ENCODE measurements at places on chromosomes 5 and 9. TPM values are rescaled to one million over a fixed set of nuclear protein-coding genes. Genes with fewer than 3 reads are reported as not detected.

GRCh38 chr5:15366676-15367391, 133.1 kb upstream of the FBXL7 start:
- no peak for DNase-seq
- no peaks in the 10 kb centered on the region for H3K36me3 ChIP-seq
- no peaks in the 10 kb centered on the region for H3K27me3 ChIP-seq

- no peaks in the 10 kb centered on the region for H3K36me3 ChIP-seq
- no peak for DNase-seq
- peaks cover 61% of the 10 kb centered on the region for H3K4me1 ChIP-seq
- no peak overlapping the region for H3K4me3 ChIP-seq
- no peak overlapping the region for H3K27ac ChIP-seq
Measured at GRCh38 chr5:1311439-1312055, 16.7 kb upstream of the TERT start.

DNA sequence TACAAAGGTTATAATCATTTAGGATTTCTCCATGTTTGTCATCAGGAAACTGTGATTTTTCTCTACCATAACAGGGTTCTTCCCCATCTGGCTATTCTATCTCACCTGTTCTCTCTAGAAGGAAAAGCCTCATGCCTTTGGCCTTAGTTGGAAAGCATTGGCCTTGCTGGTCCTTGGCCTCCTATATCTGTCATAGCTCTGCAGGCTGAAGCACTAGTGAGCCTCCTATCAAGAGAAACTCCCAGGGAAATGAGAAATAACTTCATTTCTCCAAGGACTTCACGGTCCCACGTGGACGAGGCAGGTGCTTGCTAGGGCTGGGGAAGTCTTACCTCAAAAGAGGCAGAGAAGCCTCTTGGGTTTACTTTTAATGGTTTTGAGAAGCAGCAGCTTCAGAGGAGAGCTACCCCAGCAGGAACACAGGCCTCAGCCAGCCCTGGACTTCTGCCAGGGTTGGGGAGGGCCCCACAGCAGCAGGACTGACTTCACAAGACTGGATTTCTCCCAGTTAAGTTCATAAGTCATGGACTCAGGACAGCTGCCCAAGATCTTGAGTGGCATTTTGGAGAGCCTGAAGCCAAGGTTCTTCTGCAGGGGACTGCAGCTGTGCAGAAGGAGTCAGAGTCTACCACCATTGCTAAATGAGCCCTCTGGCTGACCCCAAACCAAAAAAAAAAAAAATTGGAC, 15.8 kb upstream of the PSAT1 start:
- no peak overlapping the region for H3K27ac ChIP-seq
- no peak for DNase-seq
- H3K27me3 ChIP-seq, result no peaks in the 10 kb centered on the region
- no peaks in the 10 kb centered on the region for H3K36me3 ChIP-seq
- H3K4me1 ChIP-seq, result peaks cover 3% of the 10 kb centered on the region
- no peak overlapping the region for H3K4me3 ChIP-seq

- no peaks in the 10 kb centered on the region for H3K27me3 ChIP-seq
- H3K4me1 ChIP-seq, result peaks cover 49% of the 10 kb centered on the region
- H3K4me3 ChIP-seq, result no peak overlapping the region
- H3K27ac ChIP-seq, result peak overlapping the region; percentile 66
- H3K36me3 ChIP-seq, result peaks cover 56% of the 10 kb centered on the region
Measured at GRCh38 chr5:57232293-57233033, 58.6 kb downstream of the GPBP1 start.

GRCh38 chr9:86801246-86801645, 146.1 kb downstream of the GAS1 start:
- H3K27ac ChIP-seq, result no peak overlapping the region
- no peak overlapping the region for H3K4me3 ChIP-seq
- DNase-seq, result no peak
- no peaks in the 10 kb centered on the region for H3K36me3 ChIP-seq
- peaks cover 6% of the 10 kb centered on the region for H3K27me3 ChIP-seq

DNA sequence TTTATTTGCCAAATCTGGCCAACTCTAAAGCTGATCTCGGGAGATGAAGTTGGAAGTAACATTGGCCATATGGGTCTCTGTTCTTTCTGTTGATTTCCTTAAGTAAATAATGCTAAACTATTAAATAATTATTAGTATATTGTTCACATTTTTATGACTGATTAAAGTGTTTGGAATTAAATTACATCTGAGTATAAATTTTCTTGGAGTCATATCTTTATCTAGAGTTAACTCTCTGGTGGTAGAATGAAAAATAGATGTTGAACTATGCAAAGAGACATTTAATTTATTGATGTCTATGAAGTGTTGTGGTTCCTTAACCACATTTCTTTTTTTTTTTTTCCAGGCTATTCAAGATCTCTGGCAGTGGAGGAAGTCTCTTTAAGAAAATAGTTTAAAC, 9.3 kb upstream of the FGF18 start:
- H3K4me3 ChIP-seq, result no peak overlapping the region
- DNase-seq, result no peak
- peaks cover 34% of the 10 kb centered on the region for H3K4me1 ChIP-seq
- no peaks in the 10 kb centered on the region for H3K27me3 ChIP-seq
- peaks cover 73% of the 10 kb centered on the region for H3K36me3 ChIP-seq

PDGFRB gene
- not detected for total RNA-seq

SH2D3C gene
- 30.3 TPM for total RNA-seq

SOX30 gene
- 0.18 TPM for total RNA-seq
